ENCODE measurements at places on chromosomes 11 and 22.

DNA sequence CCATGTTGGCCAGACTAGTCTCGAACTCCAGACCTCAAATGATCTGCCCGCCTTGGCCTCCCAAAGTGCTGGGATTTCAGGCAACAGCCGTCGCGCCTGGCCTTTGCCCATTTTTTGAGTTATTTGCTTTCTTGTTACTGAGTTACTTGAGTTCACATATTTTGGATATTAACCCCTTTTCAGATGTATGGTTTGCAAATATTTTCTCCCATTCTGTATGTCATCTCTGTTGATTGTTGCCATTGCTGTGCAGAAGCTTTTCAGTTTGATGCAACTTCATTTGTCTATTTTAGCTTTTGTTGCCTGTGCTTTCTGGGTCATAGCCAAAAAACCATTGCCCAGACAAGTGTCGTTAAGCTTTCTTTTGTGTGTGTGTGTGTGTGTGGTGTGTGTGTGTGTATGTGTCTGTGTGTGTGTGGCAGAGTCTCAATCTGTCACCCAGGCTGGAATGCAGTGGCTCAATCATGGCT is 6.8 kb downstream of the TSGA10IP start:
- DNase-seq = no peak

- DNase-seq = no peak
Measured at GRCh38 chr11:27118949-27119348, 78.3 kb downstream of the BBOX1 start.

GRCh38 chr11:108338750-108339149 is 115.9 kb downstream of the ATM start:
- no peak for DNase-seq

GRCh38 chr11:6681949-6682348 is 1.2 kb downstream of the MRPL17 start:
- no peak for DNase-seq

DNA sequence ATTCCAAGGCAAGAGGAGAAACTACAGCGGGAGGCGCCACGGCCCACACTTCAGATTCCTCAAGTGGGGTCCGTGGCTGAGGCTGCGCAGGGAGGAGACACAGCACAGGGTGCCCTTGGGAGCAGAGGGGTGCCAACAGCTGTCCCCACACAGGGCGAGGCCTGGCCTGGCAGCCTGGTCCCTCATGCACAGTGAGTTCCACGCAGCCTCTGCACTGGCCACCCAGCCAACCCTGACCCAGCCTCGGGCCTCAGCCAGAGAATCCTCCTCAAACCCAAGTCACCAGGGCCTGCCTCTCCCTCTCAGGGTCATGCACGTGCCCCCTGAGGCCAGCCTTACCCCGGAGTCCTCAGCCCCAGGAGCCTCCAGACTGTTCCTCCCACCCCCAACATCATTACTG is 22.4 kb upstream of the MOB2 start:
- no peak for DNase-seq

GRCh38 chr11:105937331-105937730 is 84.7 kb downstream of the MSANTD4 start:
- no peak for DNase-seq

- no peak for DNase-seq
Measured at GRCh38 chr22:47094861-47095330, 332.4 kb downstream of the TBC1D22A start.

GRCh38 chr11:128029219-128029722 is 558.1 kb downstream of the ETS1 start:
- no peak for DNase-seq

DNA sequence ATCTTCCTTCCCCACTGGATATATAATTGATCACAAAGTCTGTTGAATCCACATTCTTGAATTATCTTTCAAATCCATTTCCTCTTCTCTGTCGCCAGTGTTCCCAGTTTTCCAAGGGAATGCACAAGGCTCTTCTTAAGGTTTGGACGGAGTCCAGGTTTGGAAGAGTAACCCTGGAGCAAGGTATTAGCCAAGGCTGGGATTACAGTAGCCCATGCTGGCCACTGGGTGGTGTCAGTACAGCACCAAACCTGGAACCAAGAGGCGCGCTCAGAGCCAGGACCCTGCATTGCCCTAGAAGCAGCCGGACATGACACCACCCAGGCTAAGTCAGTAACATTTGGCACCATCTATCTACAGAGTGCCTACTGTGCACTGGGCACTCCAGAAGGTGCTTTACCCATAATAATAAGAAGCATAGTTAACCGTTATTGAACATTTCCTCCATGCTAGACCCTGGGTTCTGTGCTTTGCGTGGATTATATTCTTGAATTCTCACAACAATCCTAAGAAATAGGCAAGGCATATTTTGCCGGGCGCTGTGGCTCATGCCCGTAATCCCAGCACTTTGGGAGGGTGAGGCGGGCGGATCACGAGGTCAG is 48.0 kb upstream of the CLPB start:
- DNase-seq = peak; percentile 49

GRCh38 chr11:58801302-58801701 is 43.2 kb downstream of the GLYATL2 start:
- DNase-seq = no peak

GRCh38 chr11:13336246-13336878 is 58.8 kb downstream of the BMAL1 start:
- no peak for DNase-seq

DNA sequence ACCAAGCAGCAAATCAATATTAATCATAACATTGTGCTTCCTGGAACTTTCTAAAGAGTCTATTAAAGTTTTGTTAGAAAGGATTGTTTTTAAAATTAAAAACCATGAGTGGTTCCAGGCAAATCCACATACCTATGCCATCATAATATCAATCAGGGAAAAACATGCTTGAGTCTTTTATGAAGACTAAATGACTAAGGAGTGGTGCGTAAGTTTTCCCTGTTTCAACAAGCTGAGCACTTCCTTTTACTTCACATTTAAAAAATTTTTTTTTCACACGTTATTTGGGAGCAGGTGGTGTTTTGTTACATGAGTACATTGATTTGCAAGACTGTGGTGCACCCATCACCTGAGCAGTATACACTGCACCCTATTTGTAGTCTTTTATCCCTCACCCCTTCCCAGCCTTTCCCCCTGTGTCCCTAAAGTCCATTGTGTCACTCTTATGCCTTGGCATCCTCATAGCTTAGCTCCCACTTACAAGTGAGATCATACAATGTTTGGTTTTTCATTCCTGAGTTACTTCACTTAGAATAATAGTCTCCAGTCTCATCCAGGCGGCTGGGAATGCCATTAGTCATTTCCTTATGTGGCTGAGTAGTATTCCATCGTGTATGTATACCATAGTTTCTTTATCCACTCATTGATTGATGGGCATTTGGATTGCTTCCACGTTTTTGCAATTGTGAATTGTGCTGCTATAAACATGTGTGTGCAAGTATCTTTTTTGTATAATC is 1190.3 kb upstream of the RAG2 start:
- no peak for DNase-seq

- no peak for DNase-seq
Measured at GRCh38 chr11:120200677-120201076, 10.2 kb upstream of the OAF start.

GRCh38 chr11:108121274-108122155 is at the start of gene ACAT1:
ACAT1 (plus strand) TSS chr11:108121567; CDS start chr11:108121607, 40 bp downstream.
- DNase-seq = peak; percentile 93

- no peak for DNase-seq
Measured at GRCh38 chr22:32331236-32331917, 26.3 kb upstream of the RFPL3 start.

All from CD4-positive, alpha-beta T cell treated with Interleukin-2 at 100 ng/mL for 4 hours (primary cell).